ENCODE measurements at places on chromosomes 11 and 22.

- H3K4me3 ChIP-seq, result peak within 1 kb of the TSS; percentile 93
- H3K36me3 ChIP-seq, result peaks cover 37% of the 10 kb centered on the region
- H3K4me1 ChIP-seq, result no peaks in the 10 kb centered on the region
- no peaks in the 10 kb centered on the region for H3K27me3 ChIP-seq
- H3K27ac ChIP-seq, result peak within 1 kb of the TSS; percentile 90
- peak; percentile 96 for DNase-seq
Observed at GRCh38 chr11:88337181-88337986, at the start of gene CTSC. Gene CTSC, minus strand, starts transcription at chr11:88337736. Its CDS starts 64 bp downstream, at chr11:88337672.

- H3K27me3 ChIP-seq, result no peaks in the 10 kb centered on the region
- H3K36me3 ChIP-seq, result peaks cover 7% of the 10 kb centered on the region
- H3K27ac ChIP-seq, result no peak overlapping the region
- no peak for DNase-seq
- no peak overlapping the region for H3K4me3 ChIP-seq
- H3K4me1 ChIP-seq, result peaks cover 5% of the 10 kb centered on the region
Observed at GRCh38 chr11:46504817-46505613, 88.8 kb downstream of the AMBRA1 start.

- H3K4me1 ChIP-seq, result no peaks in the 10 kb centered on the region
- H3K27me3 ChIP-seq, result no peaks in the 10 kb centered on the region
- DNase-seq, result no peak
Observed at GRCh38 chr11:127996825-127997224, 590.5 kb downstream of the ETS1 start.

GRCh38 chr11:46366260-46366659 lies 15.2 kb upstream of the MDK start:
- peaks cover 7% of the 10 kb centered on the region for H3K36me3 ChIP-seq
- no peak for DNase-seq
- no peaks in the 10 kb centered on the region for H3K27me3 ChIP-seq
- peaks cover 20% of the 10 kb centered on the region for H3K4me1 ChIP-seq
- no peak overlapping the region for H3K27ac ChIP-seq

DNA sequence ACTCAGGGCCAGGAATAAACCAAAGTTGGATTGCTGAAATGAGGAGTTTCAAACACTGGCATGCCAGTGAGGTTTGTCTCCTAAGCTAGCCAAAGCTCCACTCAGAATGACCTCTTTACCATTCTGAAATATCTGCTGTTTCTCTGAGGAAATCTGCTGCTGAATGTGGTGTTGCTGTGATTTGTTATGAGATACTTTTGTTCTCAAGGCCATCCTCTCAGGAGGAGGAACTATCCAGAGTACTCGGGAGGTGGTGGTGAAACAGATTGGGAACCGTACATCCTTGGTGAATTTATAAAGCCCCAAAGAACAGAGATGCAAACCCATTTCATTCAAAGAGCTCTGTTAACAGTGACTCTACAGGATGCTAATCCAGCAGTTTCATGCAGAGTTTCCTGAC lies 50.5 kb downstream of the BDNF start:
- no peaks in the 10 kb centered on the region for H3K27me3 ChIP-seq
- H3K4me3 ChIP-seq, result no peak overlapping the region
- no peaks in the 10 kb centered on the region for H3K36me3 ChIP-seq
- H3K27ac ChIP-seq, result no peak overlapping the region
- DNase-seq, result no peak

DNA sequence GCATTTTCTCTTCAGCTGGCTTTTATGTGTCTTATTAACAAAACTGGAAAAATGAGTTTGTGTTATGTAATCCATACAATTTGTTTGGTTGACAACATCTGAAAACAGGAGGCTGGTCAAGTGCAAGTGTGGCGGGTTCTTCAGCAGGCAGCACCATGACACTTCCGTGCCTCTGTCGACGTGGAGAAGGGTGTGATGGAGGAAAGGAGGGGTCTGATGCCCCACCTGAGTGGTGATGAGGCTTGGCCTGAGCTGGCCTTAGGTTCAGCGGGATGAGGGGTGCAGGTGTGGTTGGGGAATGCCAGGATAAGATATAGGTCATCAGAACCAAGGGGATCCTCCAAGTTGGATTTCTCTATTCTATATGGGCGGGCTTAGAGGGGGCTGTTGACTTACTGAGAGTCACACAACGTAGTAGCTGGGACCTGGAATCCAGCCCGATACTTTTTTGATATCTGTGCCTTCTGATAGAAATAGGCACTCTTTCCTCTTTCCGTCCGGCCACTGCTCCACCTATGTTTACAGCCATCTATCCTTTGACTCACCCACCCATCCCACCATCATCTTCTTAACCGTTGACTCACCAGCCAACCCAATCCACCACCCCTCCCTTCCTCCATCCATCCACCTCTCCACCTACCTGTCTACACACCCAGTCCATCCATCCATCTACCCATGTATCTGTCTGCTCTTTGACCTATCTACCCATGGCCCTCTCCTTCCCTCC lies 29.0 kb downstream of the SHANK3 start:
- H3K27ac ChIP-seq, result no peak overlapping the region
- H3K36me3 ChIP-seq, result no peaks in the 10 kb centered on the region
- no peak overlapping the region for H3K4me3 ChIP-seq
- H3K4me1 ChIP-seq, result no peaks in the 10 kb centered on the region

GRCh38 chr22:43066844-43067385 lies 22.3 kb downstream of the TTLL1 start:
- no peaks in the 10 kb centered on the region for H3K36me3 ChIP-seq
- no peaks in the 10 kb centered on the region for H3K27me3 ChIP-seq
- H3K27ac ChIP-seq, result no peak overlapping the region
- DNase-seq, result no peak
- no peak overlapping the region for H3K4me3 ChIP-seq
